Brain pericyte (primary cell): ENCODE measurements at places on chromosomes 6 and 20.

DNA sequence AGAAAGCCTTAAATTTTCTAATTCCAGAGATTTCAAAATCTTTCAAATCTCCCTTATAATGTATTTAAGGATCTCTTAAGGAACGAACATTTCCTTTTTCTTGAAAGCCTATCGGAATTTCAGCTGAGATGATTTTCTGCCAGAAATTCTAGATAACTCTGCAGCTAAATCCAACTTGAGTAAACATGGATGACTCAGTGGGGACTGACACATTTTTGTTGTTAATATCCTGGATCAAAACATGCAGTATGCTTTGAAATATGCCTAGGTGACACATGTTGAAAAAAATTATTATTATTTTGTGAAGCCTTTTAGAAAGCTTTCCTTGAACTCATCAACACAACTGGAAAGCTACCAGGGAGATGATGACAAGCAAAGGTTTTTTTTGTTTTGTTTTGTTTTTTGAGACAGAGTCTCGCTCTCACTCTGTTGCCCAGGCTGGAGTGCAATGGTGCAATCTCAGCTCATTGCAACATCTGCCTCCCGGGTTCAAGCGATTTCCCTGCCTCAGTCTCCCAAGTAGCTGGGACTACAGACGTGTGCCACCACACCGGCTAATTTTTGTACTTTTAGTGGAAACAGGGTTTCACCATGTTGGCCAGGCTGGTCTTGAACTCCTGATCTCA is 140.1 kb upstream of the SNX9 start:
- no peak for DNase-seq

DNA sequence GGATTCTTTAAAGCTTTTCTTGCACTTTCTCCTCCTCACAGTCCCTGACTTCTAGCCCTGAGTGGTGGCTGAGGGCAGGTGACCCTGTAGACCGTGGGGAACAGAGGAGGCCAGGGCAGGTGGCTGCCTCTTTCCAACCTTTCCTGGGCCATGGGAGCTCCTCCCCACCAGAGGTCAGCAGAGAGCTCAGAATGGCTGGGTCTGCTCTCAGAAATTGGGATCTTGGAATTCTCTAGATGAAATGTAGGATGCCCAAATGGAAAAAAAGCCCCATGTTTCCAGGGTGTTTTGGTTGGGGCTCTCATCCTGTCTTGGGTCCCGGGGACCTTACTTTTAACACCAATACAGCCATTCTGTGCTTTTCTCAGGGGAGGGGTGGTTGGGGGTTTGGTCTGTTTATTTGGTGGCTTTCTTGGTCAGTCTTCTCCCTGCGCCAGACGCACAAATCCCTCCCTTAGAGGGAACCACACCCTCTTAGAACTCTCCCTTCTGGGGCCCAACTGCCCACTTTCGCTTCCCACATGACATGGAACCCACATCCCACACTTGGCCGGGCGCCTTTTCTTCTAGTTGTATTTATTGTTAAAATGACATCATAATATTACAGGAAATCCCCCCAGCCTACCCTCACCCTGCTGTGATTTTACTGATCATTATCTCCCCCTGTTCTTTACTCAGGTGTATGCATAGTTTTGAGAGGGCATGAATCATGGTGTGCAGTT is 17.9 kb downstream of the GNAS start:
- DNase-seq: no peak

DNA sequence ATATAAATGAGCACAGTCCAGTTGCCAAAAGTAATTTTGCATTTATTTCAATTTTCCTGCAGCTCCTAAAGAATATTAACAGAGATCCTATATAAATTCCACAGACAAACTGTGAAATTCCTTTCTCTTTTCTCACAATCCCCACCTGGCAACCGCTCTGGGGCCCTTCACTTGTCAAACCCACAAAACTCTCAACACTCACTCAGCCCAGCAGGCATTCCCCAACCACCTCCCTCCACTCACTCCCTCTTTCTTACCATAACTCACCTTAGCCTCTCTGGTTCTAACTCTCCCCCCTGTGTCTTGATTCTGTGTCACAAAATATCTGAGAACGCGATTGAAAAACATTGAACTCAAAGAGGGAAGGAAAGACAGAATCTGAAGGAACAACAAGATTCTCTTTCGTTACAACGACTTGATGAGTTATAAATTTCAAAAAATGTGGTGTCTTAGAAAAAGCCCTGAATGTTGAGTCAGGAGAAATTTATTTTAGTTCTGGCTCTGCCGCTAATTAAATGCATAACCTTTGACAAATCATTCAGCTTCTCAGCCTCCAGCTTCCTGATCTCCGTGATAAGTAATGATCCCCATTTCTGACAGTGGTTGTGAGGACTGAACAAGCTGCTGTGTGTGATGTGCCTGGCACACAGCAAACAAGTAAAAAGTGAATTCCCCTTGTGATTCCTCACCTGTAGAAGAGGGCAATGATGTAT is 87.9 kb downstream of the UNC5CL start:
- no peak for DNase-seq

- no peak for DNase-seq
Measured at GRCh38 chr6:89002523-89002922, 39.1 kb upstream of the RNGTT start.

DNA sequence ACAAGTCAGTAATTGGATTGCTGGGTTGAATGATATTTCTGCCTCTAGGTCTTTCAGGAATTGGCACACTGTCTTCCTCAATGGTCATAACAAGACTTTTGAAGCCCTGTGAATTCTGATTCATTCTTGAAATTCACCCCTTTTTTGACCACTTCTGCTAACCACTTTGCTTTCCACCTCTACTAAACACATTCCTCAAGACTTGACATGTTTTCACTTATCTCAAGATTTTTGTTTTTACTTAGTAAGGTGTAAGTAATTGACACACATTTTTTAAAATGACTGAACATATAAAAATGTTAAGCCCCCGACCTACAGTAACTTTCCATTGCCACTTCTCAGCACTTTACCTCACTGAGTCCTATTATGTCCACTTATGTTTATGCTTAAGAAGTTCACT is 239.1 kb downstream of the GRM1 start:
- no peak for DNase-seq

DNA sequence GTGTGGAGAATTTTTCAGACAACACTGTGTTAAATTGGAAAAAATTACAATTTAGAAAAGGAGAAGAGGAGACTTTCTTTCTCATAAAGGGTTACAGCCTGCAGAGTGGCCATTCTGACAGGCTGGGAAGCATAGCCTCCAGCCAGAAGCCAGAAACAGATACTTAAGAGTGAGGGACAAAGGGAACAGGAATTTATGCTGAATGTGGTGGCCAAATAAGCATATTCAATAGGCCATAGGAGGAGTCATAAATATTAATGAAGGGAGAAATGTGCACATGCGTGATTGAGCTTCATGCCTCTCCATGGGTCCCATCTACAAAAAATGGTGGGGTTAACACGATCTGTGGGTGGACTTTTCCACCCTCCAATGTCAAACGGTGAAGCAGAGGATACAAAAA is 13.4 kb downstream of the TMEM200A start:
- no peak for DNase-seq

DNA sequence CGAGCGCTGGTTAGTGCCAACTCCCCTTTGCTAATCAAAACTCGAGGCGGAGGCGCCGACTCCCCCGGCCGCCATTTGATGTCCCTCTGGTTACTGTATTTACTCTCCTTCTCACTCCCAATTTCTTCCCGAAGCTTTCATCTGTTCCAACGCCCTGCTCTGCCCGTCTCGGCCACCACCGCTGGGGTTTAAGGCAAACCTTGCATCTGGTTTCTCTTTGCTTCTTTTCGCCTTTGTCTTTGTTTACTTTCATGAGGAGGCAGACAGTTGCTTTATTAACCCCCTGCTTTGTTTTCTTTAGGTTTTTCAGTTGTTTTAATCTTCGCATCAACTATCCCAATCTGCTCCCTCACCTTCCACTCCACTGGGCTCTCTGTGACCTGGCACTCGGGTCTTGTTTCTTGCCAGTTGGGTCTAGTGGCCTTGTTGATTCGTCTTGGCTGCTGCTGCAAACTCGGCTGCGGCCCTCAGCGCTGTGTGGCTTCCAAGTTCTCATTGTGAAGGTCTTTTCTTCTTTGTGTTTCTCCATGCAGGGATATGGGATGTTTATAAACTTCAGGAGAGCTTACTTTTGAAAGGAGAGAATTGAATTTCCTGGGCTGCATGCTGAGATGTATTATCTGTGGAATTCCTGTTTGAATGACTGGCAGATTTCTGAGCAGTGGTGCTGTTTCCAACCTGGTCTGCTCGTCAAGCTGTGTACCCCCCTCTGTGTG is 155.1 kb downstream of the CDC5L start:
- peak; percentile 42 for DNase-seq

- DNase-seq: no peak
Measured at GRCh38 chr6:158939255-158940159, 60.5 kb downstream of the RSPH3 start.

DNA sequence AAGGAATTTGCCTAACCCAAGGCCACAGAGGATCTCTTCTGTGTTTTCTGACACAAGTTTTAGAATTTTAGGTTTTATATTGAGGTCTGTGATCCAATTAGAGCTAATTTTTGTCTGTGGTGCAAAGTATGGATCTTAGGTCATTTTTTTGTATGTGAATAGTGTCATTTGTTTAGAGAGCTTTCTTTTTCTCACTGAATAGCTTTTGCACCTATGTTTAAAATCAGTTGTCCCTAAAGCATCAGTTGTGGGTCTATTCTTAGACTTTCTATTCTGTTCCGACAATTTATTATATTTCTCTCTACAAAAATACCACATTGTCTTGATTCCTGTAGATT is 341 bp upstream of the MCM9 start:
- DNase-seq: no peak

DNA sequence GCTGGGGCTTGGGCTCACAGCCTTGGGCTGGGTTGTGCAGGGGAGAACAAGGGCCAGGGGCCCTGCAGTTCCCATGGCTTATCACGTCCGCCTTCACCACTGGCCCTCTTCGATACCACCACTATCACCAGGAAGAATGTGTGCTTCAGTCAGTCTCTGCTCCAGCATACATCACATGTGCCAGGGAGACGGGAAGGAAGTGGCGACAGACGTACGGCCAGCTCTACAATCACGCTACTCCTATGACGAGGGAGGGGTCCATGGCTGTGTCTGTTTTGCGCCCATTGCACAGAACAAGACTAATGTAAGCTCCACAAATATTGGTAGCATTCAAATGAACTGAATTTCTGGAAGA is 72.1 kb downstream of the TRAM2 start:
- no peak for DNase-seq

GRCh38 chr20:35954907-35955251 is 577 bp upstream of the SCAND1 start:
- no peak for DNase-seq

- no peak for DNase-seq
Measured at GRCh38 chr20:52405417-52405816, 213.8 kb upstream of the ZFP64 start.

DNA sequence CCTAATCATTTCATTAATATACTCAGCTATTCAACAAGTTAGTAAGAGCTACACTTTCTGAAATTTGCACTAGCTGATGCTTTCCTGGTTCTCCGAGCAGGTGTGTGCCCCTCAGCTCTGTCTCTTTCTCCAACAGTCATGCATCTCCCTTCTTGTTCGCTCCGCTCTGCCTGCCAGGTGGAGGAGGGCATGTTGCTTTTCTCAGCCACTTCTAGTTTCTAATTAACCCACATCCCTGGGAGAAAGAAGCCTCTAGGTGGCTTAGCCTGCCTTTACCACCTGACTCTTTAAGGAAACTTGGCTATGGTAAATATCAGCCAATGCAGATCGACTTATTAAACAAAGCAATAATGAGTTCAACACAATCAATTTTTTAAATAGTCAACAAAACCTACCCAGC is 34.2 kb downstream of the LRFN2 start:
- no peak for DNase-seq

DNA sequence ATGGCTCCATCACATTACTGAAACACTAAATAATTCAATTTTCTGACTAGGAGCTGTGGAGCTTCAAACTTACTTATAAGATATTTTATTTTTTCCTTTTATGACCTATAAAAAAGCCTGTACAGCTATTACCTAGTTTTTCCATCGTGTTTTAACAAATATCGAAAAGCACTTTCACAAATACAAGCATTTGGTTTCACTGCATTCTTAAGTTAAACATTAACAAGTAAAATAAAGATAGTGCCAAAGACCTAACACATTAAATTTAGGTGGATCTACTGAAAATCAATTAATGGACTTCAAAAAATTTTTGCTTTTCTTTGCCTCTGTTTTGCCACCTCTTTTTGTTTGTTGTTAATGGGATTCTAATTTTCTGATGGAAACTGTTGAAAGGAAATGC is 83.3 kb downstream of the EPM2A start:
- DNase-seq: no peak

GRCh38 chr20:15857173-15857784 is 716.0 kb downstream of the KIF16B start:
- DNase-seq: no peak

- no peak for DNase-seq
Measured at GRCh38 chr6:17865243-17865642, 122.2 kb downstream of the KIF13A start.

GRCh38 chr6:138310821-138311220 is 66.9 kb upstream of the SMIM28 start:
- no peak for DNase-seq

- DNase-seq: no peak
Measured at GRCh38 chr6:76553256-76553655, 480.8 kb upstream of the IMPG1 start.
